Glutamatergic neuron (in vitro differentiated cells): ENCODE measurements at places on chromosomes 1 and 21. TPM values are rescaled to one million over a fixed set of nuclear protein-coding genes. Genes with fewer than 3 reads are reported as not detected.

DNA sequence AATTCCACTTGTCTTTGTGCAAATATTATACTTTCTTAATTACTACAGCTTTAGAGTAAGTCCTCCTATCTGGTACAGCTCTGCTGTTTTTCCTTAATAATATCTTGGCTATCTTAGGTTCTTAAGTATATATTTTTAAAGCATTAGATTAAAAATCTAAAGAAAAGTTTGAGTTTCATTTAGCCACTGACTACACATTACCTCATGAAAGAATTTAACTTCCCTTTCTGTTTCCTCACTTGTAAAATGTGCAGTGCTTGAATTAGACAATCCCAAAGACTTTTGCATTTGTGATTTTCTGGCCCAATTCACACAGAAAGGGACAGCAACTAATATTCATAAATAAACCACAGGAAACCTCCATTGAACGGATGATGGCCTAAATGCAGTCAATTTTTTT, 126.4 kb upstream of the SAMSN1 start:
- no peak overlapping the region for H3K27ac ChIP-seq
- H3K4me3 ChIP-seq = no peak overlapping the region
- no peak for DNase-seq

GRCh38 chr1:224185208-224185607, 2.2 kb downstream of the DEGS1 start:
- peaks cover 14% of the 10 kb centered on the region for H3K4me1 ChIP-seq
- peak overlapping the region; percentile 94 for H3K27ac ChIP-seq
- DNase-seq = no peak
- peak overlapping the region; percentile 94 for H3K4me3 ChIP-seq
- H3K36me3 ChIP-seq = no peaks in the 10 kb centered on the region

DNA sequence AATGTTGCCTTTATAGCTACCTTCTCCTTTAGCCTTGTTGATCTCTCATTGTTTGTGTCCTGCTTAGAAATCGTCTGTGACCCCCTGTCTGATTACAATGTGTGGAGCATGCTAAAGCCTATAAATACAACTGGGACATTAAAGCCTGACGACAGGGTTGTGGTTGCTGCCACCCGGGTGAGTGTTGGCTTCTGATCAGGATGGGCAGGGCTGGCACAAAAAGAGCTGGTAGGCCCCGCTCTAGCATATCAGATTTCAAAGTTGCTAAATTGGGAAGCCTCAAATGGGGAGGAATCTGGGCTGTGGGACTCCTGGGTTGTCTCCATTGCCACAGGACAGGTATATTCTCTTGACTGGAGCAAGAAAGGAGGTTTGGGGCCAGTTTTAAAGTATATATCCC, 8.4 kb downstream of the NCSTN start:
- H3K4me3 ChIP-seq = no peak overlapping the region
- H3K27ac ChIP-seq = no peak overlapping the region
- H3K4me1 ChIP-seq = peaks cover 24% of the 10 kb centered on the region
- H3K27me3 ChIP-seq = peaks cover 2% of the 10 kb centered on the region
- DNase-seq = no peak

DNA sequence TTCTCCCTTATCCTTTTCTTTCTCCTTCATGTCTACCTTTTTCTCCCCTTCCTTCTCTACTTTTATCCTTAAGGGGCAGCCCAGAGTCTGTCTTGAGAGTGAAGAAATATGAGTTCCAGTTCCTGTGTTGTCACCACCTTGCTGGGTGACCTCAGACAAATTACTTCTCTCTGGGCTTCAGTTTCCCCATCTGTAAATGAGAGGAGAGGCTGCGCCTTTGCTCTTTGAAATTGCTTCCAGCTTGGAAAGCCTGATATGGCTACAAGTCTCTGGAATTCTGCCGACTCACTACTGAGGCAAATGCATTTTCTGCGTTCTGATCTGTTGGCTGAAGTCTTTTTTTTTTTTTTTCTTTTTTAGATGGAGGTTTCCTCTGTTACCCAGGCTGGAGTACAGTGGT, 119.2 kb downstream of the SYF2 start:
- H3K4me3 ChIP-seq = no peak overlapping the region
- H3K36me3 ChIP-seq = peaks cover 8% of the 10 kb centered on the region
- no peak overlapping the region for H3K27ac ChIP-seq
- H3K27me3 ChIP-seq = peaks cover 8% of the 10 kb centered on the region
- DNase-seq = no peak

The PPFIA4 gene
- 74.7 TPM for total RNA-seq

- DNase-seq = no peak
- H3K4me1 ChIP-seq = peaks cover 11% of the 10 kb centered on the region
- no peak overlapping the region for H3K27ac ChIP-seq
- no peaks in the 10 kb centered on the region for H3K36me3 ChIP-seq
- H3K27me3 ChIP-seq = no peaks in the 10 kb centered on the region
These were observed 12.0 kb downstream of the CREG1 start for GRCh38 chr1:167541610-167542009.

The RGS5 gene
- total RNA-seq = 4.9 TPM

DNA sequence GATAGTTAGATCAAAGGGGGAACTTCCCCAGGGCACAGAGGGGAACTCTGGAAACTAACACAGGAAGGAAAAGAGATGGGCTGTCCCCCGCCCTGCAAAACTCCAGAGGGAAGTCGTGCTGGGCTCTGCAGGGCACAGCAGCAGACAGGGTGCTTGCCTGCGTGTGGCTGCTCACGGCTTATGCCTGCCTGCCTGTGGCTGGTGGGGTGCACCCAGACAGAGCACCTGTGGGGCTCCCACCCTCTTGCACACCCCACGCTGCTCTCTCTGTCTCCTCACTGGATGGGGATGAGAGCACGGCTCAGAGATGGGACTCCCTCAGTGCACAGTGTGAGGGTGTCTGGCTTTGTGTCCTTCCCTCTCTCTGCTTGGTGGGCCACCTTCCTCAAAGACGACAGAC, 13.5 kb upstream of the ETV3L start:
- H3K4me1 ChIP-seq = peaks cover 47% of the 10 kb centered on the region
- no peaks in the 10 kb centered on the region for H3K36me3 ChIP-seq
- H3K27me3 ChIP-seq = peaks cover 26% of the 10 kb centered on the region
- H3K27ac ChIP-seq = no peak overlapping the region
- H3K4me3 ChIP-seq = no peak overlapping the region

DNA sequence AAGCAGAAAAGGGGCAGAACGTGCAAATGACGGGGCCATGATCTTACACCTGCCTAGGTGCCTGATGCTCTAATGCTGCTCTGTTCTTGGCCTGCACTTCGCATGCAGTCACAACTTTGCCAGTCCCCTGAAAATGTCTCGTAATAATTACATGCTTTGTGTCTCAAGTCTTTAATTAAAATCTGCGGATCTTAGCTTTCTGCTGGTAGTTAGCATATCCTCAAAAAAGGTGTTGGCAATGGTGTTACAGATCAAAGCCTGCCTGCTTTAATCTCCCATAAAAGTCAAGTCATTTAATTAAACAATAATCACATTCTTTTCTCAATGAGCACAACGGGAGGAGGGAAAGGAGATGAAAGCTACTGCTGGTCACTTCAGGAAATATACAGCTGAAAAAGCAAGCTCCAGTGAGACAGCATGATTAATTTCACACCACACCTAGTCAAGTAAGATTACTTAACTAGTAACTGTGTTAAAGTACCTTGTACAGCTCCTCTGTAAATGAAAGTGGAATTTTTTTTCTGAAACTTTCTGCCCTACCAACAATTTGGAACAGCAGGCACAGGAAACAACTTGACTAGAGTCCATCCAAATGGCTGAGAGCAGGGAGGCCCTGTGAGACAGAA, 45.8 kb downstream of the STX6 start:
- no peak for DNase-seq
- peaks cover 13% of the 10 kb centered on the region for H3K36me3 ChIP-seq

DNA sequence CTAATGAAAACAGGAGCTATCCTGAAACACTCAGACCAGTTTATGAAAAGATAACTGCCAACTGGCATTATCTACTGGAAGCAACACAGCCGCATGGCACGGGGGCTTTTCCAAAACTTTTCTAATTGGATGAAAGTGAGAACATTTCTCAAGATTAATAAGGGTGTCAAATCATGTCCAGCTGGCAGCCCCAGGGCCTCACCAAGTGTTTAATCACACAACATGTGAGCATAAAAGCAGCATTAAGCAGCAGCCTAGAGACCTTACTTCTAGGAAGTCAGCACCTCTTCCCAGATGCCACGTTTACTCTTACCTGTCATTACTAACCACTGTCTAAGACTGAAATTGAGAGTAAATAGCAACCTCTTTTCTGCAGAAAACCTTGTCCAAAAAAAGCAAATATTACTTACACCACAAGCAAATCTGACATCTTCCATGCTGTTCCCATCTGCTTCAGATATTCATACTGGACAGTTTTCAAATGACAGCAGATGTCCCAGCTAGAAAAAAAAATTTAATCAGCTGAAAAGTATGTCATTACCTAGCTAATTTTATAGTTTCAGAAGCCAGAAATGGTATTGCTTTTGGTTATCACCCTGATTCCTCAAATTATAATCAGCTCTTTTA, 341.5 kb upstream of the ZP4 start:
- no peaks in the 10 kb centered on the region for H3K36me3 ChIP-seq
- H3K27me3 ChIP-seq = no peaks in the 10 kb centered on the region
- no peak overlapping the region for H3K4me3 ChIP-seq
- H3K27ac ChIP-seq = no peak overlapping the region
- no peak for DNase-seq

The TARDBP gene
- 161 TPM for total RNA-seq

DNA sequence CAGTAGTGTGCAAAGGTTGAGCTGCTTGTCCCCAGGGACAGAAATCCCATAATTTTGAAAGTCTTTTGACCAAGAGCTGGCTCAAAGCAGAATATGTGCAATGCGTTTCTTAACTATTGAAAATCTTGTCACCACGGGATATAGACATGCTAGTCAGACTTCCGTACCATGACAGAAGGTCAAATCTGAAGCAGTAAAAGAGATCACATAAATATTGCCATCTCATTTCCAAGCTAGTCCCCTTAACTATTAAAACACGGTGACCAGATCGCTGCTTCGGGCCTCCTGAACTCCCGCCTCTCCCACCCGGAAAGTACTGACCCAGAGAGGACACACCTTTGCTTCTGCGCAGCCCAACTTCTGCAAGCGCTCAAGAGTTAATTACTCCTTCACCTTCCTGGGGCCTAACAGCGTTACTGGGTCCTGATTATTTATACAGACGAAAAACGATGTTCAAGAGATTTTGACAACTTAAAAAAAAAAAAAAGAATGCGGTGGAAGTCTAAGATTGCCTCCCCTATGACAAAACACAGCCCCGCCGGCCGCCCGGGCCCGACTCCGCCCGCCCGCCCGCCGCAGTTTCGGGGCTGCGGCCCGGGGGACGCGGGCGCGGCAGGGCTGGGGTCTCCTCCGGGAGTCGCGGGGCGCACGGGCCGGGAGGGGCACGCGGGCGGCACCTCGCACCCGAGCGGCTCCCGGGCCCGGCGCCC, 692 bp downstream of the SORT1 start:
- no peaks in the 10 kb centered on the region for H3K27me3 ChIP-seq
- H3K27ac ChIP-seq = peak overlapping the region; percentile 76
- H3K4me1 ChIP-seq = peaks cover 24% of the 10 kb centered on the region
- H3K4me3 ChIP-seq = peak overlapping the region; percentile 97
- no peak for DNase-seq

The ERRFI1 gene
- total RNA-seq = 11.8 TPM

The RGS1 gene
- total RNA-seq = not detected

GRCh38 chr1:84361796-84362195, 36.5 kb upstream of the DNASE2B start:
- H3K27ac ChIP-seq = no peak overlapping the region
- no peak overlapping the region for H3K4me3 ChIP-seq
- no peaks in the 10 kb centered on the region for H3K27me3 ChIP-seq
- DNase-seq = no peak

GRCh38 chr1:234866007-234866866, 256.3 kb upstream of the IRF2BP2 start:
- no peak overlapping the region for H3K4me3 ChIP-seq
- H3K27ac ChIP-seq = no peak overlapping the region
- H3K27me3 ChIP-seq = peaks cover 8% of the 10 kb centered on the region

- no peaks in the 10 kb centered on the region for H3K4me1 ChIP-seq
- peaks cover 5% of the 10 kb centered on the region for H3K36me3 ChIP-seq
- no peak overlapping the region for H3K4me3 ChIP-seq
- DNase-seq = no peak
These were observed 566.8 kb upstream of the B3GALT2 start for GRCh38 chr1:193753038-193753756.

DNA sequence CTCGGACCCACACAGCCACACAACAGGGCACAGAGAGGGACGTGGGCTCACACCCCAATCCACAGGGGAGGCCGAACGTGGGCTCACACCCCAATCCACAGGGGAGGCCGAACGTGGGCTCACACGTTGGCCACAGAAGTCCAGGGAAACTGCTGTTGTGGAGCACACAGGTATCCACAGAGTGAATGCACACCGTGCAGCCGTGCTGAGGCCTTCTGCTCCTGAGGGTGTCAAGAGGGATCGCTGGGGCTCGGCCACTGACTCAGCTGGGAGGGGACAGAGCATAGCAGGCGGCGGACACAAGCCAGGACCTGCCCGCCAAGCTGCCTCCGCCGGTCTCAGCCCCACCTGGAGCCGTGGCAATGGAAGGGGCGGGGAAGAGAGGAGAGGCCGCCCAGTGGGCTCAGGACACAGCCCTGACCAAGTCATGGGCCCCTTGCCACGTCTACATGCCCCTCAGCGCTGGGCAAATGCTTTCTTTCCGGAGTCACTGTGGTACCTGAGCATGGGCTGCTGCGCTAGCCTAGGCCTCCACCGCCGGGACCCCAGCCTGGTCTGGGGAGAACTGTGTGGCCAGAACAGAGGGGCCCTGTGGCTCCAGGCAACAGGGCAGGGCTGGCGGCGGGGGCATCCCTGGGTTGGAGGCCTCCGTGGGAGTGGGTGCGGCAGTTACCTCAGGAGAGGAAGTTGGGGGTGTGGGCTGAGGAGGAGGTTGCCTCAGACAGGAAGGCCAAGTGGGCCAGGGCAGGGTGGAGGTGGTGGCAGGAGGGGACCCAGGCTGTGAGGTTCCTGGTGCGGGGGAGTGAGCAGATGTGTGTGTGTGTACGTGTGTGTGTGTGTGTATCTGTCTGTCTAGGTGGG, 1.2 kb downstream of the SYTL1 start:
- DNase-seq = no peak
- H3K4me3 ChIP-seq = no peak overlapping the region
- H3K27me3 ChIP-seq = peaks cover 8% of the 10 kb centered on the region
